ENCODE measurements at places on chromosomes 4 and X.

GRCh38 chr4:120536884-120537283 is 385.6 kb downstream of the PRDM5 start:
- no peak for DNase-seq

GRCh38 chr4:155342142-155342541 is 34.6 kb downstream of the MAP9 start:
- DNase-seq, result peak; percentile 11

GRCh38 chr4:132101526-132101925 is 1047.6 kb upstream of the PCDH10 start:
- no peak for DNase-seq

GRCh38 chrX:42771506-42772335 is 6.2 kb downstream of the PPP1R2C start:
- DNase-seq, result no peak

- peak; percentile 39 for DNase-seq
Observed at GRCh38 chr4:7831330-7831729, 108.3 kb downstream of the AFAP1 start.

- DNase-seq, result no peak
Observed at GRCh38 chrX:130212371-130212770, 40.6 kb downstream of the RAB33A start.

DNA sequence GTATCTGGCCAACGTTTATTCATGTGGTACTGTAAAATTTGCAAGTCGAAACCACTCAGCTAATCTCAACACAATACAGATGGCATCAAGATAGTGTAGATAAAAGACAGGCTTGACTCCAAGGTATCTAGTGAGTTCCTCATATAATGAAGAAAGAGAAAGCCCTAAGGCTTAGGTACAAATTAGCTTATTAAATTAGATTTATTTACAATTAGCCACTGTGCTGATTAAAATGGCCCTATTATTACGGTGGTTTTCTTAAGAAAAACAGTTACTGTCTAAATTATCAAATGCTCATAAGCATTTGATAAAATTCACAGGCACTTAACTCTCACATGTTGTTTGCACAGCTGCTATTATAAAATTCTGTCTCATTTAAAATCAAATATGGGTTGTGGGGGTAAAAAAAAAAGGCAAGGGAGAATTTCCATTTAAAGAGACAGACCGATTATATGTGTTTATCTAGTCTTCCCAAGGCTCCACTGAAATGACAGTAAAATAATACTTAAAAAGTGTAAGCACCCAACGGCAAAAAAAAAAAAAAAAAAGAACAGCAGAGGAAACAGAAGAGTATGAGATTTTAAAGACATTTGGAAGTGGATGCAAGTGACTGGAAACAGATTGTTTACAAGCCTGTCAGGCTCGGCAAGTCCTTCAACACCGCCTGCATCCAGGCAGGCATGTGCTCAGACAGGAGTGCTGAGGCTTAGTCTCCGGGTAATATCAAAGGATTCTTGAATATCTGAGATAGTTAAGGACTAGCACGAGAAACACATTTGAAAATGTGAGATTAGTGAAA is 55.1 kb downstream of the FAM13A start:
- DNase-seq, result no peak

DNA sequence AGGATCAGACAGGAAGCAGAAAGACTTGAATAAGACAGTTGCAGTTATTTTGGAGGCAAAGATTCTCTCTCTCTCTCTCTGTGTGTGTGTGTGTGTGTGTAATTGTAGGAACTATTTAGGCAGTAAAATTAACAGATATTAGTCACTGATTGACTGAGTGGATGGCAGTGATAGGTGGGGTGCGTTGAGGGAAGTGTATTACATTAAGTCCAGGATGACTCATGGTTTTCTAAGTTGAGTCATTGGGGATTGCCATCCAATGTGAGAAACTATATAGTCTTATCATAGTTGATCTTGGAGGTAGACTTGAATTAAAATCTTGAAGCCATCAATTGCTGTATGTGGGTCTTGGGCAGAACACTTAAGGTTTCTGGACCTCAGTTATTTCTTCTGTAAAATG is 75.4 kb downstream of the AR start:
- DNase-seq, result peak; percentile 1

DNA sequence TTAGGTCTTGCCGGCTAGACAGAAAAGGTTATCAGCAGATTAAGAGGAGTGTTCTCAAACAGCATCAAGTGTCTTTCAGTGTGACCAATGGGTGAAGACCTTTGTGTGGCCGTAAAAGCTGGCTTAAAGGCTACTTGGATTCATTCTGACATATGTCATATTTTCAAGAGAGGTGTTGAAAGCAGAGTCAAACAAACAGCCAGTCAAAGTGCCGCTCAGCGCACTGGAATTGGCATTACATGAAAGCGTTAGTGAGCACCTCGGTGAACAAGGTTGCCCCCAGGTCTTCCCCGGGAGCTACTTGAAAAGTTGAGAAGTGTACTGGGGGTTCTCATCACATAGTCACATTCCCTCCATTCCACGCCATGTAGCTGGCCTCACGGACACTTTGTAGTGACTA is 148.9 kb downstream of the SOX3 start:
- DNase-seq, result no peak

- DNase-seq, result no peak
Observed at GRCh38 chr4:174815282-174815681, 13.8 kb downstream of the GLRA3 start.

DNA sequence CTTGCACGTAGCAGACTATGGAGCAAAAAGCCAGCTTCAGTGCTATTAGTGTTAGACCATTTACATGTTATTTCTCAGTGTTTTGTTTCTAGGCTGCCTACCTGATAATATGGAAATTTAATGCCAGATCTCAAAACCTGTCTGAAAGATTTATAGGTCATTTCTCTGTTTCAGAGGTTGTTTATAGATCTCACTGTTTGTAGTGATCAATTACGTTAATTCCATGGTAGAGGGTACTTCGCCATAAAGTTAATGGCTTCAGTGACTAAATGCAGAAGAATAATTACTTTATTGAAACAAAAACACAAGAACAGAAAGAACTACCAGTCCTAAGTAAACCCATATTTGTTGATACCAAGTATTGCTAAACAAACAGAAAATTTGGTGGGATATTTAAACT is 420.8 kb downstream of the ARHGAP24 start:
- no peak for DNase-seq

DNA sequence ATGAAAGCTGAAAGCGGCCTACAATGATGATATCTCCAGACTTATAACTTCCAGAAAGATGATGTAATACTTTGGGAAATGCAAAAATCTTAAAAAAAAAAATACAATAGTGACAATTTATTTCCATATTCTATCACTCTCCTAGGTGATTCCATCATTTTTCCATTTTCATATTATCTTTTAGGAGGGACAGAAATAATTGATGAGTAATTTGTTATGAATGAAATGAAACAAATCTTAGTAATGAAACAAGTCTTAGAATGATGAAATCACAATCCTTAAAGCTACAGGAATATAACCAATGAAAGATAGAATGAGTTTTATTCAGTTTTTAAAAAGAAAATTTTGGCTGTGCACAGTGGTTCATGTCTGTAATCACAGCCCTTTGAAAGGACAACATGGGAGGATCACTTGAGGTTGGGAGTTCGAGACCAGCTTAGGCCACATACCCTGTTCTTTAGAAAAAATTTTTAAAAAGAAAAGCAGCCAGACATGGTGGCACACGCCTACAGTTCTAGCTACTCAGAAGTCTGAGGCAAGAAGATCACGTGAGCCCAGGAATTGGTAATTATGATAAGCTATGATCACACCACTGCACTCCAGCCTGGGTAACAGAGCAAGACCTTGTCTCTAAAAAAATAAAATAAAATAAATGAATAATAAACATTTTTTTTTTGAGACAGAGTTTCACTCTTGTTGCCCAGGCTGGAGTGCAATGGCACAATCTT is 21.7 kb downstream of the CLOCK start:
- DNase-seq, result peak; percentile 32

DNA sequence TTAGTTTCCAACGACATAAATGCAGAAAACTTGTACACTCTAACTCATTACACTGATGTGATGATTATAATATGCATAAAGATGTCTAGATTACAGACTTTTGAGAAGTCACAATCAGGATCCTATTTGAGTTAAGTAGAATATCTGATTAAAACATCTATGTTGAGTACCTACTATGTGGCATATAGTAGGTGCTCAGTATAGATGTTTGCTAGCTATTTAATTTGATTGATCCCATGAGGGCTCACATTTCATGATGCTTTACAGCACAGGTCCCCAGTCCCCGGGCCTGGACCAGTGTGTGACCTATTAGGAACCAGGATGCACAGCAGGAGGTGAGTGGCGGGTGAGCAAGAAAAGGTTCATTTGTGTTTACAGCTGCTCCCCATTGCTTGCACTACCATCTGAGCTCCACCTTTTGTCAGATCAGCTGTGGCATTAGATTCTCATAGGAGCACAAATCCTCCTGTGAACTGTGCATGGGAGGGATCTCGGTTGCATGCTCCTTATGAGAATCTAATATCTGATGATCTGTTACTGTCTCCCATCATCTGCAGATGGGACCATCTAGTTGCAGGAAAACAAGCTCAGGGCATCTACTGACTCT is 33.0 kb upstream of the CXCL8 start:
- no peak for DNase-seq

GRCh38 chr4:141180991-141181761 is 39.5 kb upstream of the ZNF330 start:
- DNase-seq, result no peak

DNA sequence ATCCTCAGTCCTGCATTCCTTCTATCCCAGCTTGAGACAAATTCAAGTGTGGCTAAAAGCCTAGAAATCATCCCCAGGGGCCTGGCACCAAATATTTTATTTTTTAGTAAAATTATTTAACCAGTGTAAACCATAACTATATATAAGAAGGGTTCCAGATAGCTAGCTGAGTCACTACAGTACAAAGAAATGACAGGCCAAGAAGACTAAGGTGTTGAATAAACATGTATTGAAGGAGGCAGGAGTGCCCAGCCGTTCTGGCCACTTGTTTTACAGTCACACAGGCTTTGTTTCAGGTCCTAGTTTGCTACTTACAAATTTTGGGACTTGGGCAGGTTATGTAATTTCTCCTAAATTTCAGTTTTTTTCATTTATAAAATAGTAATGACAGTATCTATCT is 225.9 kb upstream of the PITX2 start:
- no peak for DNase-seq

DNA sequence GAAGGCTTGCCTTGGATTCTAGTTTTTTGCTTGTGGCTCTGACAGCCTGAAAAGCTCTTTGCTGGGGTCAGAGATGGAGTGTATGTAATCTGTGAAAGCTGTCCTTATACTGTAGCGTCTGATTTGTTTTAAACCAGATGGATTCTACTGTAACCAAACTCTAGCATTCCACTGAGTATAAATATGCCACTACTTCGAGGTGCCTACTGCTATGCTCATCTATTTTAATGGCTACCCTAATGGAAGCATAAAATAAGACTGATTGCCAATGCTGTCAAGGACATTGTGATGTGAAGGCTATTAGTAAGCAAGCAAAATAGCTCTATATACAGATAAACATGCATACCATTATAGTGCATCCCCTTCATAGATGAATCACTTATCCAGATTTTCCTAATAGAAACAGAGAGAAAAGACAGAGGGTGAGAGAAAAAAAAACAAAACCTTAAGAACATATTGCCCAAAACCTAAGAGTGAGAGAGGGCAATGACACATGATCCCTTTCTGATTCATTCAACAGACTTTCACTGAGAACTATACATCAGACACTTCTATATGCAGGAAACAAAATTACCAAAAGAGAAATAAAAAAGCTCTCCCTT is 1025.8 kb upstream of the LCORL start:
- no peak for DNase-seq
